ENCODE measurements at places on chromosomes 2 and 18. TPM values are rescaled to one million over a fixed set of nuclear protein-coding genes. Genes with fewer than 3 reads are reported as not detected.

Gene CYP1B1
- total RNA-seq, result 9.4 TPM

Gene KCNJ13
- 1.5 TPM for total RNA-seq

Gene PCARE
- total RNA-seq, result 0.09 TPM

Gene CNGA3
- not detected for total RNA-seq

DNA sequence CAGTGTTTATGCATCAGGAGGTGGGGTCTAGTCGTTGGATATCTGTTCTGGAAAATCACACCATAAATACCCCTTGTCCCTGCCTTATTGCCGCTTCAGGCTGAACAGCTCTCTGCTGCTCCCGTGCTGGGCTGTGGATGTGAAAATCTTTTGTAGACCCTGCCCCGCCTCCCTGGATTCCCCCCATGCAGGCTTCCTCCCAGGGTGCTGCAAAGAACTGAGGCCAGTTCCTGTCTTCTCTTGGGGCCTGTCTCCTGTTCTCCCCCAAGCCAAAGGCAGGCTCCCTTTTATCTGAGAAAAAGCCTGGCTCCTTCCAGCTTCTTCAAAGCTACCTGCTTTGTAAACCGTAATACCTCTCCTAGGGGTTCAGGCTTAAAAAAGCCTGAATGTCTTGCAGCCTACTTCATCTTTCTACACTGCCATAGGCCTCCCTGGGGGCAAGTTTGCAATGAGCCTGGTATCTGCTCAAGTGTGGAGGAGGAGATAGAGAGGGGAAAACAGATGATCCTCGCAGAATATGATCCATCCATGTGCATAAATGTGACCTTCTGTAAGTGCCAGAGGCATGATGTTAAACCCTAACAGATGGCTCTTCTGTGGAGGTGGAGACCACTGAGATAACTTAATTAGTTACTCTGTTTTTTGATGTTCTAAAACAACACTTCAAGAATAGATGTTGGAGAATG is 55.3 kb downstream of the VWA3B start:
- DNase-seq, result peak; percentile 56
- H3K4me3 ChIP-seq, result no peak overlapping the region
- peaks cover 3% of the 10 kb centered on the region for H3K4me1 ChIP-seq
- H3K27me3 ChIP-seq, result no peaks in the 10 kb centered on the region
- H3K27ac ChIP-seq, result peak overlapping the region; percentile 29

DNA sequence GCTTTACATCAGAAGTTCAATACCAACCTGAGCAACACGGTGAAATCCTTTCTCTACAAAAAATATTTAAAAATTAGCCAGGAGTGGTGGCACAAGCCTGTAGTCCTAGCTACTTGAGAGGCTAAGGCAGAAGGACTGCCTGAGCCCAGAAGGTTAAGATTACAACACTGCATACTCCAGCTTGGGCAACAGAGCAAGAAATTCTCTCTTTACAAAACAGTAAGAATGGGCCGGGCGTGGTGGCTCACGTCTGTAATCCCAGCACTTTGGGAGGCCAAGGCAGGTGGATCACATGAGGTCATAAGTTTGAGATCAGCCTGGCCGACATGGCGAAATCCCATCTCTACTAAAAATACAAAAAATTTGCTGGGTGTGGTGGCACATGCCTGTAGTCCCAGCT is 113.2 kb downstream of the USP34 start:
- no peaks in the 10 kb centered on the region for H3K4me1 ChIP-seq
- no peak overlapping the region for H3K4me3 ChIP-seq
- H3K36me3 ChIP-seq, result peaks cover 44% of the 10 kb centered on the region
- no peak overlapping the region for H3K27ac ChIP-seq

- H3K27ac ChIP-seq, result no peak overlapping the region
- no peaks in the 10 kb centered on the region for H3K4me1 ChIP-seq
- no peaks in the 10 kb centered on the region for H3K27me3 ChIP-seq
- no peaks in the 10 kb centered on the region for H3K36me3 ChIP-seq
- no peak overlapping the region for H3K4me3 ChIP-seq
Measured at GRCh38 chr2:223797811-223798721, 39.3 kb downstream of the AP1S3 start.

DNA sequence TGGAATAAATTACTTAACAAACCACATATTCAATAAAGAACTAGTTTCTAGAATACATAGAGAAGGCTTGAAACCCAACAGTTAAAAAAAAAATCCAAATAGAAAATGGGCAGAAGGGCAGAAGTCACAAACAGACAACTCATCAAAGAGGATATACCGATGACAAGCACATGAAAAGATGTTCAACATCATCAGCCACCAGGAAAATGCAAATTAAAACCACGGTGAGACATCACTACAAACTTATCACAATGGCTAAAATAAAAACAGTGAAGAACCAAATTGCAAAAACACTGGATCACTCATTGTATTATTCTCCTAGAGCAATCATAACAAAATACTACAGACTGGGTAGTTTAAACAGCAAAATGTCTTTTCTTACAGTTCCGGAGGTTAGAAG is 14.5 kb downstream of the SESTD1 start:
- no peak for DNase-seq
- no peak overlapping the region for H3K4me3 ChIP-seq
- H3K27me3 ChIP-seq, result no peaks in the 10 kb centered on the region
- peaks cover 2% of the 10 kb centered on the region for H3K4me1 ChIP-seq
- no peaks in the 10 kb centered on the region for H3K36me3 ChIP-seq
- H3K27ac ChIP-seq, result no peak overlapping the region

DNA sequence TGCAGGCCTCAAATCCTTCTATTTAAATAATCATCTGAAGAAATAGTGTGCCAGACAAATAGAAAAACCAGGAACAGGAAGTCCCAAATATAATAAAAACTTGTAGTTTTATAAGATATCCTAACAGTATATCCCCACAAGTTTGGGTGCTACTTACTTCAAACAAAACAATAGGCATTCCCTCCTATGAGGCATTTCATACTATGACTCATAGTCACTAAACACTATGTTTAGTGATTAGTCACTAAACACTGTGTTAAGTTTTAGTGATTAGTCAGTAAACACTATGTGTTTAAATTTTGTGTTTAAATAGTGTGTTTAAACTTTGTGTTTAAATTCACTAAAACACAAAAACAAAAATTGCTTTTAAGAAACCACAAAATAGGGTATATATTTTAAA is 407.0 kb upstream of the CDH19 start:
- DNase-seq, result no peak
- H3K27me3 ChIP-seq, result no peaks in the 10 kb centered on the region
- no peak overlapping the region for H3K4me3 ChIP-seq
- no peak overlapping the region for H3K27ac ChIP-seq
- no peaks in the 10 kb centered on the region for H3K36me3 ChIP-seq
- no peaks in the 10 kb centered on the region for H3K4me1 ChIP-seq

Measured in endodermal cell (in vitro differentiated cells).